ENCODE measurements at places on chromosomes 11 and 22.

DNA sequence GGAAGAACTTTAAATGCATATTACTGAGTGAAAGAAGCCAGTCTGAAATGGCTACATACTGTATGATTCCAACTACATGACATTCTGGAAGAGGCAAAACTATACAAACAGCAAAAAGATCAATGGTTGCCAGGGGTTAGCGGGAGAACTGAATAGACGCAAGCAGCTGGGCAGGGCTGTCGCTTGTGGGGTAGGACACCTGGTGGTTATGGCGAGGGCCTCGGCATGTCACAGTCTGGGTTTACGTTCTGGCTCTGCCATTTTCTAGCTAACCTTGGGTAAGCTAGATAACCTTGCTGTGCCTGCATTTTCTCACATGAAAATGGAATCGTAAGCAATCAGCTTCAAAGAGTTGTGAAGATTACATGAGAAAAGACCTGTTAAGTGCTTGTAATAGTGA lies 55.2 kb upstream of the SYT13 start:
- DNase-seq: no peak

DNA sequence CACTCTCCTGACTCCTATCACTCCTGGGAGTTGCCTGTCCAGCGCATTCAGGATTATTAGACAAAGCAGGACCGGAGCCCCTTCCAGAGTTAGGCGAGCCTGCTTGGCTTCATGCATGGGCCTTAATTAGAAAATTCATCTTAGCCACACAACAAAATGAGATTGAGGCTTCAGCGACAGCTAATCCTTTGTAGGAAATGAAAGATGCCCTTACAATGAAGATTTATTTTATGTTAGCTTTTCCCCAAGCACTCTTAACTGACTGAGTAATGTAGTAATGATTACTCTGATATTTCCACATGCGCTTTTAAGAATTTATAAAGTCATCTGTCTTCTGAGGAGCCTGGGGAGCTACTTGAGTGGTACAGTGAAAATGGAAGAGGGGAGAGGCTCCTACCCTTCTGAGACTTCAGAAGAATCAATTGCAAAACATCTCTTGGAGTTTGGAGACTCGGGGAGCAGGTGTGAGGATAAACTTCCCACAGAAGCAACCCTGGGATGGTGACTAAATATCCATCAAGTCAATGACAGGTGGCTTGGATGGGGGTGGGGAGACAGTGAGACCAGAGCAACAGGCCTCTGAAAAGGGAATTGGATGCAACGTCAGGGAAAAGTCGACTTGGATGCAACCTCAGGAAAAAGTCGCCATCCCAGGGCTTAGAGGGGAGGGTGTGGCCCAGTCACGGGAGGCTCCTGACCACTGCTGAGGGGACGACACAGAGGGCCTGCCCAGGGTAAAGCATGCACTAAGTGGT lies 434.5 kb upstream of the B3GAT1 start:
- DNase-seq: no peak

DNA sequence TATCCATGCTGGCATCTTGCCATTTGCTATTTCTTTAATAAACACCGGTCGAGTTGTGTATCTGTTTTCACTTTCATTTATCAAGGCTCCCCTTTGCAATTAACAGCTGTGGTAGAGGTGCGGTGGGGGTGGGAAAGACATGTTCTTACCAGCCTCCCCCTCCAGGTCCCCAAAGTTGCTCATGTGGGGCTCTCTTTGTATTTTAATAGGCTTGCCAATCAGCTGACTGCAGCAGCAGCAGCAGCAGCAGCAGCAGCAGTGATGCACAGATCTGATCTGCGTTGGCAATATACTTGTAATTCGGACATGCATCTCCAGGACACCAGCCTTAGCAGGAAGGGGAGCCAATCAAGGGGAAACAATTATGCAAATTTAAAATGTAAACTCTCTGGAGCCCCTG lies 40.3 kb upstream of the E2F8 start:
- peak; percentile 26 for DNase-seq

- DNase-seq: no peak
Measured at GRCh38 chr11:44226490-44226889, 83.4 kb downstream of the ALX4 start.

DNA sequence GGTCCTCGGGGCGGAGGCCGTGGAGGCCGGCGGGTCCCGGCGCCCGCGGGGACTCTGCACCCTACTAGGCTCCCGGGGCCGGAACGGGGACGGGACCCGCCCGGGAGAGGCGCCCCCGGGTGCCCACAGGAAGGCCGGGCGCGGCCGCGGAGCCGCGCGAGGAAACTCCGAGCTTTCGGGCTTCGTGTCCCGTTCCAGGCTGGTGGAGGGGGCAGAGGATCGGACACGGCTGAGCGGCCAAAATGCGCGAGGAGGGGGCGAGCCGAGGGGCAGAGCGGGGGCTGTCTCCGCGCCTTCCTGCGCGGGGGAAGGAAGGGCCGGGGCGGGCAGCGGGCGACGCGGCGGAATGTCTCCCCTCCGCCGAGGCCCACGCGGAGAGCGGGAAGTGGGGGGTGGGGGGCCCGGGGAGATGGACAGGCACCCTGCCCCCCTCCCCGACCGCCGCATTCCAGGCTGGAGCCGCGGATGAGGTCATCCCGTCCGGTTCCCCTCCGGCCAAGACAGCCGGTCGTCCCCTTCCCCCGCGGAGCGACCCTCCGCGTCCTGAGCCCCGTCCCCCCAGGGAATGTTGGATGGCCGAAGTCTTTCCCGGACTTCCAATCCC lies 430 bp downstream of the CDC42EP1 start:
- DNase-seq: peak; percentile 35

GRCh38 chr11:119081682-119082260 lies 2.9 kb upstream of the HMBS start:
- no peak for DNase-seq

- no peak for DNase-seq
Measured at GRCh38 chr11:126518071-126518971, 162.8 kb downstream of the ST3GAL4 start.

DNA sequence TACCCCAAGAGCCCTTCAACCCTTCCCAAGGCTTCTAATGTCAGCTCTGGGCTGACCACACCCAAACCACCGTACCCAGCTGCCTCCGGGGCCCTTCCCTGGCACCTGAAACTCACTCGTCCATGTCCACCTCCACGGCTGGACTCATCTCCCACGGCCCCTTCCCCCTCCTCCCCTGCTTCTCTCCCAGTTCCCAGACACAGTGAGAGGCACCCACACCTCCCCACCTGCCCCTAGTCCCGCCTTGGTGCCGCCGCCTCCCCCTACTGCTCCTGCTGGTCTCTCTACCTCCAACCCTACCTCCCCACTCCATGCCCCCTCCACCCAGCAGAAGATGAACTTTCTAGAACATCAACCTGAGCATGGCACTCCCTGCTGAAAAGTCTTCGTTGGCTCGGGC lies 39.5 kb downstream of the ELFN2 start:
- DNase-seq: no peak

GRCh38 chr11:78741741-78742140 lies 167.1 kb upstream of the NARS2 start:
- no peak for DNase-seq

DNA sequence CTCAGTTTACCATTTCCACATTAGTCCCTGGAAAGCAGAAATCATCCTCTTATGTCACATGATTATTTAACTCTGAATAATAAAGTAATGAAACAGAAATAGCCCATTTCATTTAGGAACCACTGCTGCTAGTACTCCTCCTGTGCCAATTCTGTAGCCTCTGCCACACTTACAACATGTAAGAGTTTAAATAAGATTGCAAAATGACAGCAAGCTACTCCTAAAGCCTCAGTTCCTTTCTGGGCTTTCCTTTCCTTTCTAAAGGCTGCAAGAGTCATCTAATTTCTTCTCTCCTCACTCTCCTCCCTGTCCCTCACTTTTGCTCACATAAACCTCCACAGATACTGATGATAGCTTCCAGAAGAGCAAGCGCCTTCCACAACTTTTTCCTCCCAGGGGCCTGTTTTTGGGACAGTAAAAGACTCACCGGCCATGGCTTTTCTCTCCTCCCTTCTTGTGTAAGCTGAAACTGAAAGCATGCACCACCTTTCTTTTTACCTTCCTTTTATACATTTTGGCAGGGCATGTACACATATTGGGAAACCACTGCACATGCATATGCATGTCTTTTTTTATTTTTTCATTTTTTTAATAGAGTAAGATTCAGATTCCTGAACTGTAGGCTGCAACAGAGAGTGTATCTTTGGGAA lies 38.5 kb downstream of the CARD18 start:
- no peak for DNase-seq

DNA sequence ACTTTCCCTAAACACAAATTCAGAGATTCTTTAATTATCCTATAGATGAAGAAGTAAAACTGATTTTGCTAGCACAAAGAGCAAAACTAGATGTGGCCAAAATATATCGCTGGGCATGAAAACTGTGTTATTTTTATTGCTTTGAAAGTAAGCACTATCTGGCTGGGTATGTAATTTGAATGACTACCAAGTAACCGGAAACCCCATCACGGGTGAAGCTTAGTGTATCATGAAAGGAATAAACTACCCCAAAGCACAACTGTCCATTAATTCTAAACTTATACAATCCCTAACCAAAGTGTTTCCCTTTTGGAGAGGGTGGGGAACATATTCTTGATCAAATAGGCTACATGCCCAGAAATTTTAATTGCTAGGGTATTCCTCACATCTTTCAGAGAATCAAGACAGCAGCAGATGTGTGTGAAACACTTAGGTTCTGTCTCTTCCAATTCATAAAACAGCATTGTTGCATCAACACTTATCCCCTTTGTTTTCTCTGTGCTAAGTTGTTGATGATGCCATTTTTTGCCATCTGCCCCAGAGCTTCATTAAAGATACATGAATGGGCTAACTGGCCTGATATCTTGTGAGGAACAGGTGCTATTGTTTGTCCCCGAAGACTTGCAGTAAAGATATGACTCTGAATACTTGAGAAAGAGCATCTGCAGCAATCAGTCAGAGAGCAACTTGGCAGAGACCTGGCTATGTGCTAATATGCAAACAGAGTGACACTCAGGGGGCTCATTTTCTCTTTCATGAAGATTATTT lies 238.2 kb downstream of the SOX6 start:
- no peak for DNase-seq

GRCh38 chr11:74612877-74613276 lies 20.5 kb downstream of the POLD3 start:
- no peak for DNase-seq

GRCh38 chr22:22450343-22450839 lies 58.2 kb downstream of the ZNF280B start:
- DNase-seq: peak; percentile 73

GRCh38 chr11:36722421-36722820 lies 124.4 kb upstream of the RAG2 start:
- DNase-seq: no peak

DNA sequence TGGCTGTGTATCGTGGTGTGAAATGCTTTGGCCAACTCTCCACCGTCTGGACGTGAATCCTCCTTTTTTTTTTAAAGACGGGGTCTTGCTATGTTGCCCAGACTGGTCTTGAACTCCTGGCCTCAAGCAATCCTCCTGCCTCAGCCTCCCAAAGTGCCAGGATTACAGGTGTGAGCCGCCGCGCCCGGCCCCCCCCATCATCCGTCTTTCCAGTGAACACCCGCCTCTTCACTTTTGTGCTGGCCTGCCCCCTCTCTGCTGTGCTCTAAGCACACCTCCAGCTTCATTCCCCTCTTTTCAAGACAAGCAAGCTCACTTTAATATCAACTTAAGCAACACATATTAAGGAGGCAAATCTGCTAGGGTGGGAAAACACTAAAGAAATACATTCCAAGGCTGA lies 35.3 kb downstream of the IGSF9B start:
- no peak for DNase-seq

- DNase-seq: no peak
Measured at GRCh38 chr11:120520091-120520822, 8.7 kb downstream of the GRIK4 start.

- no peak for DNase-seq
Measured at GRCh38 chr11:118842369-118842768, 41.3 kb upstream of the CXCR5 start.

GRCh38 chr22:46515208-46516111 lies 22.0 kb downstream of the CELSR1 start:
- DNase-seq: no peak

DNA sequence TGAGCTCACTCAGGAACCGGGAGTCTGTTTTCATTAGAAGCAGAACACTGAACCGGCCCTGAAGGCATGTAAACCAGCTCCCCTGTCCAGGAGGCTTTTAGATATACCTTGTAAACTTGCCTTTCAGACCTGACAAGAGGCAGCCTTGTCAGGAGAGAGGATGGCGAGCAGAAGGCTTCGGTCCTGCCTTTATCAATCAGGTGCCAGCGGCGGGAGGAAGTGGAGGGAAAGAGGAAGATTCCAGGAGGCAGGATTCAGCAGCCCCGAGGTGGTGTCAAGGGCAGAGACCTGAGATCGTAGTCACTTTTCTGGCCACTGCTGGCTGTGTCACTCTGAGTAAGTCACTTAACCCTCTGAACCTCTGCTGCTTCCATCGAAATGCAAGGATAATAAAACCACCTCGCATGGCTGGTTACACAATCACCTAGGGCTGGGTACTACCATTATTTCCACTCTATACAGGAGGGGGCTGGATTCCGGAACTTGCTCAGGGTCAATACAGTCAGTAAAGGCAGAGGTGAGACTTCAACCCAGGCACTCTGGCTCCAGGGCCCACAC lies 181.0 kb downstream of the CHST1 start:
- no peak for DNase-seq

- DNase-seq: no peak
Measured at GRCh38 chr11:95325777-95326258, 94.8 kb upstream of the SESN3 start.

DNA sequence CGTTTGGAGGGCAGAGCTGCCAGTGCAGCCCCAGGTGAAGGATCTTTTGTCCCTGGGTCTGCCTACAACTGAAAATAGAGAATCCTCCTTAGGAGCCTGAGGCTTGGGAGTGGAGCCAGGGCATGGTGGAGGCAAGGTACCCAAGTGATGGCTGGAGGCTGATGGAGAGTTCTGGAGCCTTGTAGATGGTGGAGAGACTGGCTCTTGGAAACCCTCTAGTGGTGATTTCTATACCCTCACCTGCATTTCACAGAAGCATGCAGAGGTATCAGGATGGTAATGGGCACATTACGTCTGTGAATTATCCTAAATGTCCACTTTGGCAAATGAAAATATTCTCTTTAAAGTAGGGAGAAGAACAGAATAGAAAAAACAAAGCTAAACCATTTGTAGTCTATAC lies 44.4 kb downstream of the INSC start:
- peak; percentile 28 for DNase-seq

- peak; percentile 85 for DNase-seq
Measured at GRCh38 chr22:44023404-44024287, 456 bp upstream of the PARVB start.

GRCh38 chr11:65381716-65382032 lies 772 bp downstream of the SLC25A45 start:
- peak; percentile 69 for DNase-seq

DNA sequence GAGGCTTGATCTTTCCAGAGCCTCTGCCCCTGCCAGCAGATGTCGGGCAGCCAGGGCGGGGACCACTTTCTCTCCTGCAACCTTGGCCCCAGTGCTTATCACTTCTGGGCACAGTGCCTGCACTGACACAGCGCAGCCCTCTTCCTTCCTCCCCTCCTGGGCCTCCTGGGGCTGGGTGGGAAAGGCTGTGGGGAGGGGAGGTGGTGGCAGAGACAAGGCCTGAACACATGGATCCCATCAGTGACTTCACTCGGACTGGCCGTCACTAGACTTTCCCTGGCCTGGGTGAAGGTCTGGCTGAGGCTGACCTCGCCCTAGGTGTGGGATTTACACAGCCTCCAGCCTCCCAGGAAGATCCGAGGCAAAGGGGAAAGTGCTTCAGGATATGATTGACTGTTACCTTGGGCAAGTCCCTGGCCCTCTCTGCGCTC lies 68.1 kb downstream of the LRRC32 start:
- no peak for DNase-seq
